RKO (cell line): ENCODE measurements at places on chromosomes 7 and 10.

DNA sequence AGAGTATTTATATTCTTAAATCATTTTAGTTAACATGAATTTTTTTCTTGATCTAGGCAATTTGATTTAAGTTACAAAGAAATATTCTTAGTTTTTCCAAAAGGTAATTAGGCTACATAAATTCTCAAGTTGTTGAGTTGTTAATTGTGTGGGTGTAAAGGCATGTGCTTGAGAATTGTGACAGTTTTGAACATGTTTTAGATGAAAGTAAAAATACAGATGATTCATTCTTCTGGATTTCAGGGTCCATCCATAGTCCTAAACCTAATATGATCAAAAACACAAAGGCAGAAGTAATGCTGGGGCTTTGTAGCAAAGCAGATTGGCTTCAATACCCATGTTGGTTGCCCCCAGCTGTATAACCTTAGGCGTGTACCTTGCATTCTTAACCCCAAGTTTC lies 127.9 kb downstream of the CPED1 start:
- DNase-seq: no peak

GRCh38 chr7:133349101-133349500 lies 96.2 kb downstream of the EXOC4 start:
- no peak for DNase-seq

GRCh38 chr10:94027197-94027596 lies 33.5 kb downstream of the PLCE1 start:
- no peak for DNase-seq

DNA sequence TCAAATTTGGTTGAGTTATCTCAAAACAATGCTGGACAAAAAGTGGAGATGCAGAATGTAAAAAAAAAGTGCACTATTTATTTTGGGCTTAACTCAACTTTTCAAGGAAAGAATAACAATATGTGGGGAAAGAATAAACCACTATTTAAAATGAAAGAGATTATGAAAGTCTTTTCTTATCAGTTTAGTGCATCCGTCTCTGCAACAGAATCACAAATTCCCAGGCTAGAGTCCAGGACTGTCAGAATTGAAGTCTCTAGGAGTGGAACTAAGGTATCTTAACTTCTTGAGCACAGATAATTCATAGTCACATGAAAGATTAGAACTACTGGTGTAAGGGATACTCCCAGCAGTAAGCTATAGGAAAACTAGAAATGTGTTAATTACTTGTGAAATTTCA lies 1200.3 kb upstream of the LRRN3 start:
- DNase-seq: no peak

DNA sequence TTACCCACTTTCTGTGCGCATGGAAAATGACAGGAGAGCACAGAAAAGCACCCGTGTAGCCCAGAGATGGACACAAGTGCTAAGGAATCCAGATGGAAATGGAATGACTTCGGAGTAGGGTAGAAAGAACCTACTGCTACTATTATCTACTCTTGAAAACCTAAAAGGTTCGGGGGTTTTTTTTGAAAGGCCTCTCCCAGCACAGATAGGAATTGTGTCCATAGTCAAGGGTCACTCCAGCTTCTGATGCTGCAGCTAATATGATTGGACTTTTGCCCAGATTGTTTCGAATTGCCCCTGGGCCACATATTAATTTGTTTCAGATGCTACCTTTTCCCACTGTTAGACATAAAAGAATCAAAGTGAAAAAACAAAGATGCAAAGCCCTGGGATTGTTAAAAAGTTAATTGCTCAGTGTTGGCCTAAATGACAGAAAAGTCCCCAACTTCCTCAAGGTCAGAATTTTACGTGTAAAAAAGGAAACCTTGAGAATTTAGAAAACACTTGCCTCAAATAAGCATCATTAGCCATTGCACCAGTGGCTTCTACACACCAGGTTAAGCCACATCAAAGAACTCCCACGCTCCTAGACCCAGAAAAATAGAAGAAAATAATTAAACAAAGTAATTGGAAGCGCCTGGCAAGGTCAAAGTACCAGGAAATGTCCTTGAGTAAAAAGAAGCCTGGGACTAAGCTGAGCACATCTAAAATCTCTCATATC lies 40.8 kb upstream of the INSIG1 start:
- DNase-seq: no peak

DNA sequence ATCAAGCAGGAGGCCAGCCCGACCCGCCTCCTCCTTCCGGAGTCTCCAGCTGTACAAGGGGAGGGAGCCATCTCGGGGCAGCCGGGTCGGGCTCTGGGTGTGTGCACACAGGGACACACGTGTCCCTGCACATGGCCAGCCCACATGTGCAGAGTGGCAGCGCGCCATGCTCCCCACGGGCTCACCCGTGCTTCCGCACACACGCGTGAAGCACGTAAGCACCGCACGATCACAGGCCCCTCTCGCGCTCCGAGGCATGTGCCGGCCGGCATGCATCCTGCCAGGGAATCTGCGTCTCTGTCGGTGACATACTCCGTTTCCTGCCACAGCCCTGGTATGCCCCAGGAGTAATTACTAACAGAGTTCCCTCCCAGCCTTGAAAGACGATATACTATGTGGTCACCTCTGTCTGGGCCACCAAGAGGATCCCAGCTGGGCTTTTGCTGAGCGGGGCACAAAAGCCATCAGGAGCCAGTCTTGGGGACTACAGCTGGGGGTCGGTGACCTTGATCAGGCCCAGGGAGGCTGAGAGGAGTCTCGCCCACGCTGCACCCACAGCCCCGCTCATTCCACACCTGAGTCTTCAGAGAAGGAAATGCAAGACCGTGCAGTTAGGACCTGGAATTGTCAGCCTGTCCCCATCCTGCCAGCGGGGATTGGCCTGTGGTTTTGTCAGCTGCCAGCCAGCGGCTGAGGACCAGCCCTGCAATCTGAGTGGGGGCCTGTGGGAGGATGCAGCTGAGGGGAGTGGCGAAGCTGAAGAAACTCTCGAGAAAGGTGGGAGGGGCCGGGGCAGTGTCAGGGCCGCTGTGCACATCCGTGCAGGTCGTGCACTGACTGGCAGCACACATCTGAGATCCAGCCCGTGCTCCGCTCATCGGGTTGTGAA lies 11.0 kb upstream of the LFNG start:
- DNase-seq: no peak

DNA sequence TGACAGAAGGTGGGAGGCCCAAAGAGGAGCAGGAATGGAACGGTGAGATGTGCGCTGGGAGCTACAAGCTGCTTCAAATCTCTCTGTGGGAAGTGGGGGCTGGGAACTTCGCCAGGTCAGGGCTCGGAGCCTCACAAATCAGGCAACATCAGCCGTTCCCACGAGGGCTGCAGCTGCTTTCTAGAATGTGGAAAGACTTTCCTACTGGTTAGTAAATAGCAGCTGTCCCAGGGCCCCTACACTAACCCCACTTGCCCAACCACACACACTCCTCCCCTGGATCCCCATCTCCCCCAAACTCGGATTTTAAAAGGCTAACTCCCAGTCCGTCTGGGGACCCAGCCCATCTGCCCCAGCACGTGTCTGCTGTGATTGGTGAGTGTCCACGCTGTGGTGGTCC lies 40.6 kb upstream of the PITRM1 start:
- DNase-seq: no peak

DNA sequence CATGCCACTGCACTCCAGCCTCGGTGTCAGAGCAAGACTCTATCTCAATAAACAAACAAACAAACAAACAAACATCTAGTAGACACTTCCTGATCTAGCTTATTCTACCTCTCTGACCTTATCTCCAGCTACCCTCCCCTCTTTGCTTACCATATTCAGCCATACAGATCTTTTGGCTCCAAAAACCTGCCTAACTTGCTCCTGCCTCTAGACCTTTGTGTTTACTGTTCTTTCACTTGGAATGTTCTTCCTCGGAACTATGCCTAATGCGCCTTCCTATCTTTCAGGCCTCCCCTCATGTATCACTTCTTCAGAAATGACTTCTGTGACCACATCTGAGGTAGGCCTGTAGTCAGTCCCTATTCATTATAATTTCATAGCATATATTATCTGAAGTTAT lies 20.3 kb upstream of the WNT8B start:
- DNase-seq: no peak
